ENCODE measurements at places on chromosomes 7 and 10.

GRCh38 chr10:46283580-46284285 lies 3.1 kb upstream of the ANTXRL start:
- no peak for DNase-seq

- no peak for DNase-seq
These were observed 475 bp downstream of the NEUROD6 start for GRCh38 chr7:31340051-31340450.

DNA sequence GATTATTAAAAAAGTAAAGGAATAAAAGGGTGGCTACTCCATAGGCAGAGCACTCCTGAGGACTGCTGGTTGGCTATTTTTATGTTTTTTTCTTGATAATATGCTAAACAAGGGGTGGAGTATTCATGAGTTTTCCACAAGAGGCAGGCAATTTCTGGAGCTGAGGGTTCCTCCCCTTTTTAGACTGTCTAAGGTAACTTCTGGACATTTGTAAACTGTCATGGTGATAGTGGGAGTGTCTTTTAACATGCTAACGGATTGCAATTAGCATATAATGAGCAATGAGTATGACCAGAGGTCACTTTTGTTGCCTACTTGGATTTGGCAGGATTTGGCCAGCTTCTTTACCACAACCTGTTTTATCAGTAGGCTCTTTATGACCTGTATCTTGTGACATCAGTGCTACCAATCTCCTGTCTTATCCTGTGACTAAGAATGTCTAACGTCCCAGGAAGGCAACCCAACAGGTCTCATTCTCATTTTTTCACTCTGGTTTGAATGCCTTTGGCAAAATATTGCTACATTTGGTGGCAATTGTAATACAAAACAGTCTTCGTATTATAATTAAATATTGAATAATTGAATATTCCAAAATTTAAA lies 587.8 kb upstream of the POM121L12 start:
- no peak for DNase-seq

GRCh38 chr7:155953501-155953778 lies 141.2 kb upstream of the SHH start:
- DNase-seq = no peak

GRCh38 chr7:97499204-97499603 lies 232.7 kb upstream of the TAC1 start:
- peak; percentile 13 for DNase-seq

- DNase-seq = no peak
These were observed 88.5 kb downstream of the CTNNA3 start for GRCh38 chr10:67607472-67607871.

- DNase-seq = no peak
These were observed 85.8 kb downstream of the CTNNA3 start for GRCh38 chr10:67609996-67610793.

- DNase-seq = no peak
These were observed 85.2 kb downstream of the HGF start for GRCh38 chr7:81684514-81685269.

DNA sequence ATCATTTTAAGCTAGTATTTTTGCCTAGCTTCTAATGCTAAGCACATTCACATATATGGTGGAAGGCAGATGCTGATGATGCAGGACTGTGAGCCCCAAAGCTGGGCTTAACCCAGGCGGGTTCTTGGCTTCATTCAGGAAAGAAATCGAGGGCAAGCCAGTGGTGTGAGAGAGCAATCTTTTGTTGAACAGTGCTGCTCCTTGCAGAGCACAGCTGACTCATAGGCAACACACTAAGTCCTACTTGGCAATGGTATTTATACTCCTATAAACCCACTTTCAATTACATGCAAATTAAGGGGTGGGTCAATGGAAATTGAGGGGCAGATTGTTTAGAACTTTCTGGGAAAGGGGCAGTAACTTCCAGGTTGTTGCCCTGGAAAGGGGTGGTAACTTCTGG lies 42.0 kb upstream of the CELF2 start:
- no peak for DNase-seq

- no peak for DNase-seq
These were observed 49.8 kb downstream of the CARD11 start for GRCh38 chr7:2993868-2994267.

DNA sequence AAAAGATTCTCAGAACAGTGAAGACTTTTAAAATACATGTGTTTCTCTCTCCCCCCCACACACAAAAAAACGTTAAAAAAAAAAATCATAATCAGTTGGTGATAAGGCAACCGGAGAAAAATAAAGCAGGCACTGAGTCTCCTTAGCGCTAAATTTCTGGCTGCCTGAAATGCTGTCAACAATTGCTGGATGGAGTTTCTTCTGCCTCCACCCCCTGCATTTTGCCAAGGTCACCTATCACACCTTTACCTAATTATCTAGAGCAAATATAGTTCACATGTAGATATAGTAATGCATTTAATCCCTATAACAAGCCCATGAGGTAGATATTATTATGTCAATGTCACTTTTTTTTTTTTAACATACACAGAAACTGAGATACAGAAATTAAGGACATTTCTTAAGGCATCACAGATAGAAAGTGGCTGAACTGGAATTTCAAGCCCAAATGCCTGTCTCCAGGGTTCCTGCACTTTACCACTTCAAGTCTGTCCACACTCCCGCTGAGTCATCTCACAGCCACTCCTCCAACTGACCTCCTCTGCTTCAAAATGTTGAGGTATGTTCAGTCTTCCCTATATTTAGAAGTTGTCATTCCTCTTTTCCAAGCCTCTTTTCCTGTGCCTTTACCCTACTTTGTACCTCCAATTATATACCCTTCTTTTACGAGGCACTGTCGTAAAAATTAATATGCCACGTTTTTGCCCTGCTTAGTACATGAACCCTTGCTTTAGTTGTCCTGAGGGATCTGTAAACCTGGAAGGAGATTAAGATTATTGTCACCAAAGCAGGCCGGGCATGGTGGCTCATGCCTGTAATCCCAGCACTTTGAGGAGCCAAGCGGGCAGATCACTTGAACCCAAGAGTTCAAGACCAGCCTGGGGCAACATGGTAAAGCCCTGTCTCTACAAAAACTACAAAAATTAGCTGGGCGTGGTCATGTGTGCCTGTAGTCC lies 72.8 kb upstream of the MPP7 start:
- DNase-seq = no peak

- no peak for DNase-seq
These were observed 102.8 kb upstream of the EGFR start for GRCh38 chr7:54915870-54916598.

DNA sequence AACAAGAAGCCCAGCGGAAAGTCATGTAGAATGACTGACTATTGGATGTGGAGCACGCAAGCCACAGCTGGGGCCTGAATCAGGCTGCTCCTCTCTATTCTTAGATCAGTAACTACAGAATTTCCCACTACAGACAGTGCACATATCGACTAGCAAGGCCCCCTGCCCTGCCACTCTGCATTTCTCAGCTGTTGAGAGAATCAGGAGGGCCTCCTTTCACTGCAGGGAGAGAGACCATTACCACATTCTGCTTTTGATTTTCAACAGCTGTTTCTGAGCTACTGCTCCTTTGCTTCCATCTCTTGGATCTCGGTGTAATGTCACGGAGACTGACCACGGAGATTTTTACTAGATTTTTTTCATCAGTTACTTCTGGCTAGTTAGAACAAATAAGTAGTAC lies 73.8 kb downstream of the PON1 start:
- no peak for DNase-seq

GRCh38 chr10:89419548-89419947 lies 5.2 kb downstream of the IFIT5 start:
- DNase-seq = peak; percentile 23

GRCh38 chr7:155699180-155699579 lies 54.7 kb downstream of the RBM33 start:
- no peak for DNase-seq

- DNase-seq = no peak
These were observed 2.8 kb upstream of the PDK4 start for GRCh38 chr7:95599069-95599468.

DNA sequence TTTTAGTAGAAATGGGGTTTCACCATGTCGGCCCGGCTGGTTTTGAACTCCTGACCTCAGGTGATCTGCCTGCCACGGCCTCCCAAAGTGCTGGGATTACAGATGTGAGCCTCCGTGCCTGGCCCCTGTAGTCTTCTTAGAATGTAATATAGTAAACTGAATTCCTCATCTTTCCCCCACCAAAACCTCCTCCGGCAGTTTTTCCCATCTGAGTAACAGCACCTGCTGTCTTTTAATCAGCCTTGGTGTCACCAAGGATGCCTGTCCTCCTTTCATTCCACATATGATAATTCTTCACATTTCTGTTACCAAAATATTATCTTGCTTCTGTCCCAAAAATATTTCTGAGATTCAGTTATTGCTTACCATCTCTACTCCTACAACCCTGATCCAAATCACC lies 80.2 kb downstream of the ZEB1 start:
- DNase-seq = no peak

- DNase-seq = no peak
These were observed 112.1 kb downstream of the SGMS1 start for GRCh38 chr10:50511492-50512213.

- DNase-seq = no peak
These were observed 126.1 kb upstream of the KCNMA1 start for GRCh38 chr10:77763453-77764430.

DNA sequence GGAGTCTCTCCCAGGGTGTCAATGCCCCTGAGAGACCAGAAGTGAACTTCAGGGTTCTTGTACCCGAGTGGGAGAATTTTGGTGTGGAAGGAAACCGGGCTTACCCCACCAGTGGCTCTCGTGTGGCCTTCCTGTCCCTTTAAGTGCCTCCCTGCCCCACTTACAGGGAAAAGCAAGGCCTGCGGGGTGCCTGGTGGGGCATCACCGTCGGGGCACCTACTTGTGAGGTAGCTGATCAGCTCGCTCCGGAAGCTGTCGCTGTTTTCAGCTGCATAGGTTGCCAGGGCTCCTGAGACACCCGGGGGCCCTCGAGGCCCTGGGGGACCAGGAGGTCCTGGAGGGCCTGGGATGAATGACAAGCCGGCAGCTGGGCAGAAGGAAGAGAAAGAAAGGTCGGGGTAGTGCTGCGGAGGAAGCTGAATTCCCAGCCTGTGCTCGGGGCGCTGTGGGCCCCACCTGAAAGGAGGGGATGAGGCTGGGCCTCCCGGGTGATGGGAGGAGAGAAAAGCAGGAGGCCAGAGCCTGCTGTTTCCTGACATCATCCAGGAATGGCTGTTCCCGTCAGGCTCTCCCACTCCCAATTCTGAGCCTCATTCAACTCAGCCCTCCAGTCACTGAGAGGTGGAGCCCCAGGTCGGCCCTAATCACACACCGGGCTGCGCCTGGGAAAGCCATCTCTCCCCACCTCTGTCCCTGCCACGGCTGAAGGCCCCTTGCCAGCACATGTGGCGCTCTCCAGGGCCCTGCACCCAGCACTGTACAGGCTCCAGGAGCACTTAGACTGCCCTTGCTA lies 51.1 kb downstream of the COL17A1 start:
- no peak for DNase-seq

DNA sequence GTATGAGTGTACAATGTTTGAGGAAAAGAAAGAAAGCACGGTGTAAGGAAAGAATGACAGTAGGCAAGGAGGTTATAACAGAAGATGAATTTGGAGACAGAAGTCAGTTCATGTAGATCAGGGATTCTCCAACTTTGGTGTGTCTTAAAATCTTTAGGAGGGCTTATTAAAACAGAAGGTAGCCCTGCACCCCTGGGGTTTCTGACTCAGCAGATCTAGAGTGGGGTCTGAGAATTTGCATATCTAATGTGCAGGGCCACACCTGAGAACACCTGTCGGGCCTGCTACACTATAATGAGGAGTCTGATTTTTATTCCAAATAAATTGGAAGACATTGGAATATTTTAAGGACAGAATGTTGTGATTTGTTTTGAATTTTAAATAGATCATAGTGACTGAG lies 120.6 kb downstream of the RNF133 start:
- no peak for DNase-seq

GRCh38 chr7:42139751-42140150 lies 97.3 kb downstream of the GLI3 start:
- DNase-seq = no peak

DNA sequence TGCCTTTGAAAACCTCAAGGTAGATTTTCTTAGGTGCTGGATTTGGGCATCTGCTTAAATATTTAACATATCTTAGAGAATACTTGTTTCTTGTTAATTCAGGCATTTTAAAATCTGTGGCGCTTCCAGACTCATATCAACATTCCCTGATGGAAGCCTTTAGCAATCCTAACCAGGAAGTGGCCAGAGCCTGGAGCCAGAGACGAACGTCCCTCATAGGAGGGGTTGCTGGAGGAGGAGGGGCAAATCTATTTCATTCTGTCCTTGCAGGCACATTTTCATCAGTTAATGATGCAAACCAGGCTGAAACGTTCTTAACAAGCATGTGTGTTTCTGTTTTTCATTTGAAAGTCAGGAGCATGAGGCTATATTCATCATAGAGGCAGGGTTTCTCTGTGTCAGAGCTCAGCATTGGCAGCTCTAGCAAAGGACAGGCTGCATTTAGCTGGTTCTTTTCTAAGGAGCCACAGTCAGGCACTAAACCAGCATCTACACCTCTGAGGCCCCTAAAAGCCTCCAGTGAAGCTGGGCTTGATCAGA lies 17.8 kb upstream of the IFIT2 start:
- DNase-seq = no peak

DNA sequence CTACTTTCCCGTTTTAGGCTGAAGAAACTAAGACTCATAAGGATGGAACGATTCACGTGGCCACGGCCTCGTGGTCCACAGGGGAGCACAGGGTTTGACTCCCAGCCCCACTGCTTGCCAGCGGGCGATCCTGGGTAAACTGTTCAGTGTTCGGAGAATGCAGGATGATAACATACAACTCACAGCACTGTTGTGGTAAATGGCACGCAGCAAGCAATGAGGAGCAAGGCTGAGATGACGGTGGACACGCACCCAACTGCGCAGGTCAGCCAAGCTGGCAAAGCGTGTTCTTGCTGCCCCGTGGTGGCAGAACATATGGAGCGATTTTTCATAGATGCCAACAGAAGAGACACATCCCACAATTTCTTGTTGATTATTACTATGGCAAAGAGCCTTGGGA lies 272.7 kb downstream of the DNAJB6 start:
- DNase-seq = no peak

DNA sequence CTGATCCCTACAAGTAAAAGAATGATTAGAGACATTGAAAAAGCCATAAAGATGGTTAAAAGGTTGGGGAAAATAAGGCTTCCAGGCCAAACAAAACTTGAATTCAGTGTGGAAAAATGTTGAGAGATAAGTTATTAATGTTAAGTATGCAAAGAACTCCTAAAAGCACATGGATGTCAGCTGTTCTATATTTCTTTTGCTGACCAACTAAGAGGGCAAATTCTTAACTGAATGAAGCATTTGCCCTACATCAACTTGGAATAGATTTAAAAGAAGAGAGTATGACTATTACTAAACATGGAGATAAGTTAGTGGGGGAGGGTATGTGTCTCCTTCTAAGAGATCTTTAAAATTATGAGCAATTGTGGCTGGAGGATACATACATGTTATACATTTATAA lies 124.8 kb downstream of the KIAA1217 start:
- no peak for DNase-seq

DNA sequence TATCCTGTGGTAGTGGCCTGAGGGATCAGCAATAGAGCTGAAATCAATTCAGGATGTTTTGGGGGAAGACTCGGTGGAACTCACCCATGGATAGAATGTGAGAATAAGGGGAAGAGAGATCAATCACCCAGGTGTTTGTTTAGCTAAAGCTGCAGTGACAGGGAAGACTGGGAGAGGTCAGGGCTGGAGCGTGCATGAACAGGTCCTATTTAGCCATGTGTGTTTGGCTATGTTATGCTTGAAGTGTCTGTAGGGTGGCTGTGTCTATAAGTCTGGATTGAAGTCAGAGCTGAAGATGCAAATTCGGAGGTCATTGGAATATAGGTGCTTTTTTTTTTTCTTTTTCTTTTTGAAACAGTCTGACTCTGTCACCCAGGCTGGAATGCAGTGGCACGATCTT lies 4.6 kb downstream of the ATP6V1F start:
- DNase-seq = no peak

All from germinal center (tissue), 1 donor.